ENCODE measurements at places on chromosomes 7 and 10. TPM values are rescaled to one million over a fixed set of nuclear protein-coding genes. Genes with fewer than 3 reads are reported as not detected.

AVL9 gene
- total RNA-seq, result 86.1 TPM

AGR2 gene
- total RNA-seq, result 378 TPM

NDUFB8 gene
- 128 TPM for total RNA-seq

HOXA11 gene
- 0.54 TPM for total RNA-seq

PNLIPRP2 gene
- total RNA-seq, result not detected

LRMDA gene
- 5.5 TPM for total RNA-seq

LIPK gene
- total RNA-seq, result not detected

HMX2 gene
- not detected for total RNA-seq

DNA sequence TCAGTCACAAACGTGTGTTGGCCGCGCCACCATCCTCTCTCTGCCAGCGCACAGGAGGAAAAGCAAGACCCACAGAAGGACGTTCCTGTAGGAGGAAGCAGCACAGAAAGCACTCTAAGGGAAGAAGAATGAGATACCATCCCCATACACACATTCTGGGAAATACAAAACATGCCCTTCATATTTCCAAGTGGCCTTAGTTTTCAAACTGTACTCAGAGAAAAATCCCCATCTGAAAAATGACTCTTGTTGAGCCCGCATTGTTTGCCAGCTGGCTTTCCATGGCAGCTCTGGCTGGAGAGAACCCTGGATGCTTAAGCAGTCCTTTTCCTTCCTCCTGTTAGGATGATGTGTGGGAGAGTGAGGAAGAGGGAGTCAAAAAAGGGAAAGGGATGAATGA, 33.1 kb downstream of the MTURN start:
- DNase-seq, result no peak

- DNase-seq, result no peak
Measured at GRCh38 chr10:5525561-5526341, 990 bp downstream of the CALML3 start.

GRCh38 chr10:123788981-123789380, 102.6 kb downstream of the CPXM2 start:
- DNase-seq, result no peak

DNA sequence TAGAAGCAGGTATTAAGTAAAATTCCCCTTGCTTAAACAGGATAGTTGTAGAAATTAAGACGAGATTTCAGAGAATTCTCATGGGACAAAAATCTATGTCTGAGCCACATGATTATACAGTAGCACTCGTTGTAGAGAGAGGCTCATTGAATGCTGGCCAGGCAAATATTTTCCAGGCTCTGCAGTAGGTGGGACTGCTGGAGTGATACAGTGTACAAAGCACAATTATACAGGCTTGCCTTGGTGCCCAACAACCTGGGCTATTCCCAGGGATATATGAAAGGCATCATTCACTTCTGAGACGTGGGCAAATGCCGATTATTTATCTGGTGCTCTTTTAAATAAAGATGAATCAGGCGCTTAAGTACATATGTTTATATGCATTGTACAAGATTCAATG, 380.6 kb downstream of the PHTF2 start:
- DNase-seq, result no peak

GRCh38 chr10:43775384-43775783, 126.7 kb upstream of the ZNF32 start:
- no peak for DNase-seq

GRCh38 chr7:142516038-142516501, 233.2 kb upstream of the PRSS1 start:
- DNase-seq, result peak; percentile 44

DNA sequence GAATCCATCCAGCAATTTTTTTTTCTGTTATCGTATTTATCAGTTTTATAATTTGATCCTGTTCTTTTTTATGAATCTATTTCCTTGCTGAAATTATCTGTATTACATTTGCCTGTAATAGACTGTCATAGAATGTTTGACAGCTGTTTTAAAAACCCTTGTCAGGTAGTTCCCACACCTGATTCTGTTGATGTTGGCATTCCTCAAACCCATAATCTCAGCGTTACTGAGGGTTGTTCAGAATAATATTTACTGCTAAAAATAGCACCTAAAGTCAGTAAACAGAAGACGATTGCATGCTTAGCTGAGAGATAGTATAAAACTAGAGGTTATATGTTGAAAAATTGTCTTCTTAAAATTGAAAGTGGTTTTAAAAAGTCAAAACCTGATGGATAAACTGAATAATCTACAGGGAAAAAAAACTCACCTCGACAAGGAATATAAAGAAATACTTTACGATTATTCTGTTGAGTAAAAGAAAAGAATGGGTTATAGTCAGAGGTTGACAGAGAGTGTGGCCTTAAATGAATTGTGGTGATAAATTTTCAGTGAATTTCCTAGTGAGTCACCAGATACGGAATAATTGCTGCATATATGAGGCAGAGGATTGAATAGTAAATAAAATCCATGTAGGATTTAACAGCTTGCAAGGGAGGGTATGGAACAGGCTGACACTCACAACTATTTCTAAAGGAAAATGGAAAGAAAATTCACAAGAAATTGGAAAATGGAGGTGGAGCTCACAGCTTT, 824.1 kb upstream of the IGFBP3 start:
- no peak for DNase-seq

DNA sequence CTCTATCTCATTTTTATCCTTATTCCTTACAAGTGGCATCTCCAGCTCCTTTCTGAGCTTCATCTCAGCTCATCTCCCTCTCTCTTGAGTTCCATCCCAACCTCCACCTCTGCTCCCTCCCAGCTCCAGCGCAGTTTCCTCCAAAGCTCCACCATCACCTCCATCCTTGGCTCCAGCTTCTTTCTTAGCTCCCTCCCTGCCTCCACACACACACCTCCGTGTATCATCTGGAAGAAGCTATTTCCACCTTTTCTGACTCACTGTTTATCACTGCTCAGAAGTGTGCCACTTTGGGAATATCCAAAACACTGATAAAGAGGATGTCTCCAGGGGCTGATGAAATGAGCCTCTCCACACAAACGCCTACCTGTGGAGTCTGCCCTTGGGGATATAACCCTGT, 481.4 kb downstream of the PTPRN2 start:
- no peak for DNase-seq

- DNase-seq, result no peak
Measured at GRCh38 chr10:63724922-63725321, 203.7 kb downstream of the REEP3 start.

DNA sequence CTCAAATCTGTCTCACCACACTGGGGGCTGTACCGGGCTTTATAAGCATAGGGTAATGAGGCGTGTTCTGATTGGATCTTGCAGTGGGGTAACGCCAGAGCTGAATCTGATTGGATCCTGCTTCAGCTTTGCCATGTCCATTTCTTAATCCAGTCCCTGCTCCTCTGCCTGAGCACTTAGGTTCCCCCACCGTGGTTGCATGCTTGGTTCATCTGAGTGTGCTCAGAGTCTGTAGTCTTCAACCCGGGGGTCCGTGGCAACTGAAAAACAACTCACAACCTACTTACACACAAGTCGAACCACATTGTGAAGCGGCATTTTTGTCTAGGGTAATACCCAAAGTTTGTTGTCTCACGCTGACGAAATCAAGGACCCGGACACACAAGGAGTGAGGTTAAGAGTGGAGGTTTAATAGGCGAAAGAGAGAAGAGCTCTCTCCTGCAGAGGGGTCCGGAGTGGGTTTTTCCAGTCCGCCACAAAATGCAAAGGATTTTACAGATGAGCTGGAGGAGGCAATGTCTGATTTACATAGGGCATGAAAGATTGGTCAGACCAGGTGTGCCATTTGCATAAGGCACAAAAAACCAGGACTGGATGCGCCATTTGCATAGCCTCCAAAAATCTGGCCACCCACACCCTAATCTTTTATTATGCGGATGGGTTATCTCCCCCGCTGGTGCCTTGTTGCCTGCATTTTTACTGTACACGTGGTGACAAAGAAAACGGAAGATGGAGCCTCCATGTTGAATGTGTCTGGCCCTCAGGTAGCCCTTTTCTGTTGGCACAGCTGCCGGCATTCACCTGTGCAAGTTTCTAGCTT, 641.8 kb upstream of the FOXK1 start:
- DNase-seq, result no peak

DNA sequence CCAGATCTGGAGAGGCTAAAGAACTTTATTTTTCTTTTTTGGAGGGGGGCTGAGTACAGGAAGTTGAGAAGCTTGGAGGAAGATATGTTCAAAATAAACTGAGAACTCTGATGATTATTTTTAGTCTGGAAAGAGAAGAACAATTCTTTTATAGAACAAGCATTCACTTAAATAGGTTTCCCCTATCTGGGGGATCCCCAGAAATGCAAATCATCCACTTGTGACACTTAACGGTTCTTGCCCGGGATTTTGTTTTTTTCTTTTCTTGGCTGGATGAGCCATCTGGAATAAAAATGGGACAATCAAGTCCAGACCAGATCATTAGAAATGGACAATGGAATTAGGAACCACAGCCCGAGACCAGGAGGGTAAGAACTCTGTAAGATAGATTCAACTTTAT, 95.9 kb upstream of the EGR2 start:
- no peak for DNase-seq

DNA sequence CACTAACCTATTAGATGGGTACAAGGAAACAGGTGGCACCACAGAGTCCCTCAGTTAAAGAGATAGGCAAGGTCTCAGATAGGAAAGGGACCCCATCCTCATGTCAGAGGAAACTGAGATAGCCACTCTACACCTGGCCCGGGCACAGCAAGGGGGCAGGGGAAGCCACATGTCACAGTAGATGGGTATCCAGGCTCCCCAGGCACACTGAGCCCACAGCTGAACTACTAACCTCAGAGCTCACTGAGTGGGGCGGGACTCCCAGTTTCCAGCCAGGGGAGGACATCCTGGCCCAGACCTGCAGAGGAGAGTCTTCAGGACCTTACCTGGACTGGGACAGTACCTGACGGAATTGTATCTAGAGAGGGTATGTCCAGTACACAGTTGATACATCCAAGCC, 3.7 kb upstream of the CDHR1 start:
- DNase-seq, result no peak

DNA sequence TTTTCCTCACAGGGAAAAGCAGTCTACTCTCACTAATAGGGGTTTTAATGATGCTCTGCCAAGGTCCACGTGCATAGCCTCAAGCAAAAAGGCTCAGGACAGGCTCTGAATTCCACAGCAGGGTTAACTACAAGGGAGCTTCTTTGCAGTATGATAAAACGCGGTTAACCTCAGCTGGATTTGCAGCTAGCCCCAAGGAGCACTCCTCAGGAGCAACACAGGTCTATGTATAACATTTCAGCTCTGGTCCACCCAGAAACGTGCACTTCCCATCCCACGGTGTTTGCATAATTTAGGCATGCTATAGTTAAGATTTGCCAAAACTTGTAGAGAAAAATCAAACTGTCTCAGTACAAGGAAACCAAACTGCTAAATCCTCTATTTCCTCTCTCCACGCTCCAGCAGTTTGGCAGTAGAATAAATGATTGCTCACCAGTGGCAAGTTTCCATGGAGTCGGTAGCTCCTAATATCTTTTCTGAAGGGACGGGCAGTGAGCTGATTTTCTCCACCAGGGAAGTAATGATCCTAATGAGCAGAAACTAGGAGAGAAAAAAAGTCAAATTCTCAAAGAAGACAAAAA, 13.1 kb upstream of the ASB4 start:
- no peak for DNase-seq

DNA sequence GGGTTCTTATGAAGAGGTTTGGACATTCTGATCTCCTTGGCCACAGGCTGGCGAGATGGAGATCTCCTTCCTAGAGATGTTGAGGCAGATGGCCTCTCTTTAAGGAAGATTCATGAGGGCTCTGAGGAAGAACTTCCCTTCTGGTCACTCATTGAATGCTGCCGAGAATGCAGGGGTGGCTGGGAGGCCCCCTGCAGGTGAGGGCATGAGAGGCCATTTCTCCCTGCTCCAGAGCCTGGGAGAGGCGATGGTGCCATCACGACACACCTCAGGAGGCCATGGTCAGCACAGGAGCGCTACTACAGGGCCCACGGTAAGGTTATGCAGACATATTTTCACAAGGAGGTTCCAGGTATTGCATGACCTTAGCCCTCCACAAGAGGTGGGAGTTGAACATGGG, 40.2 kb downstream of the CXCL12 start:
- DNase-seq, result no peak

DNA sequence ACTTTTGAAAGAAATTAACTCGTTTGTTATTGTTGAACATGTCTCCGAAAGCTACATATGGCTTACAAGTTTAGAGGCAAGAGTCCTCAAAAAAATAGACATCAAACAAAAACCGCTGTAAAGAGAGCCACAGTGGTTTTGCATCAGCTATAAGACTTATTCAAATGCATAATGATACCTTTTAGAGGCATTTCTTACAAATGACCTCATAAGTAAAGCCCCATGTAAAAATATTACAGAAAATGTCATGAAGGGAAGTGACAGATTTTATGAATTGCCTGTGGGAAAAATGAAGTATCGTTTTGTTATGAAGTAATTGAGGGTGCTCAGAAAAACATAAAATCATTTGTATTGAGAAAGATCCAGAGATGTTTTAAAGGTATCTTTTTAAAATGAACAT, 598.0 kb downstream of the NXPH1 start:
- DNase-seq, result no peak

DNA sequence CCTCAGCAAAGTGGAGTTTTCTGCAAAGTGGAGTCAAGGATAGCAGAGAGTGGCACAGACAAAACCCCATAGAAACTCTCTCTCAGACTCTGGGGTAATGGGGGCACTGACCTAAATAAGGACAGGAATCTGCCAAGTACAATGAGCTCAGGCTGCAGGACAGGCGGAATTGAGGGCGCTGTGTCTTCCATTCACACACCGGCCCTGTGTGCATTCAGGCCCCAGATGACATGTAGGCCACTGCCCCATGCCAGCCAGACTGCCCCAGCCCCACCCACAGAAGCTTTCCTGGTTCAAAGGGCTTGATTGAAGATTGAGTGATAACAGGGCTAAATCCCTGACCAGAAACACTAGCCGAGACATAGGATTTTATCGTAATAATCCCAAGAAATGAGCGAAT, 52.7 kb downstream of the EEPD1 start:
- DNase-seq, result no peak

- DNase-seq, result no peak
Measured at GRCh38 chr7:79785556-79785955, 332.1 kb upstream of the MAGI2 start.

- DNase-seq, result no peak
Measured at GRCh38 chr10:5904227-5904626, 14.2 kb downstream of the FBH1 start.

DNA sequence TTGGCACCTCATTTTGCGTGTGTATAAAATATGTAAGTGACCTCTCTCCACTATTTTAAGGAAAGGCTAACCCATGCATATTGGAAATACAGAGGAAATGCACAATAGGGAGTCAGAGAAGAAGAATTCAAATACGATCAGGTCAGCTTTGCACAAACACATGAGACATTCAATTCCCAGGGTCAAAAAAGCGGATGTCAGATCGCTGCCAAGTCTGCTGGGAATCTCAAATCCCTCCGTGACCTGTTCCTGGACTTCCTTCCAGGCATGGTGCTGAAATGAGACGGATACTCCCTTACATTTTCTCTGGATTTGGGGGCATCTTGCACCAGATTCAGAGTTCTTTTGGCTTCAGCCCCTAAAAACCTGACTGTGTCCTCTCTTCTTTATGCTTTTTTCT, 91.9 kb upstream of the PRKCQ start:
- DNase-seq, result no peak

DNA sequence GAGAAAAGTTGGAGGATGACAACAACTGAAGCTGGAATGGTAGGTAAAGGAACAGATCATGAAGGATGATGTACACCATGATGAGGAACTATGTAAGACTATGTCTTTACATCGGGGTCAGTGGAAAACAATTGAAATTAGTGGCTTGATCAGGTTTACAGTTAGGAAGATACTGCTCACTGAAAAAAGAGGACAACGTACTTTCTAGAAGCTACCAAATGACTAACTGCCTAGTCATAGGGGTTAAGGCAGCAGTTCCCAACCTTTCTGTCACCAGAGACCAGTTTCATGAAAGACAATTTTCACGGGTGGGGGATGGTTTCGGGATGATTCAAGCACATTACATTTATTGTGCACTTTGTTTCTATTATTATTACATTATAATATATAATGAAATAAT, 91.6 kb upstream of the ANKRD1 start:
- no peak for DNase-seq
